ENCODE measurements at places on chromosomes 11 and 22.

DNA sequence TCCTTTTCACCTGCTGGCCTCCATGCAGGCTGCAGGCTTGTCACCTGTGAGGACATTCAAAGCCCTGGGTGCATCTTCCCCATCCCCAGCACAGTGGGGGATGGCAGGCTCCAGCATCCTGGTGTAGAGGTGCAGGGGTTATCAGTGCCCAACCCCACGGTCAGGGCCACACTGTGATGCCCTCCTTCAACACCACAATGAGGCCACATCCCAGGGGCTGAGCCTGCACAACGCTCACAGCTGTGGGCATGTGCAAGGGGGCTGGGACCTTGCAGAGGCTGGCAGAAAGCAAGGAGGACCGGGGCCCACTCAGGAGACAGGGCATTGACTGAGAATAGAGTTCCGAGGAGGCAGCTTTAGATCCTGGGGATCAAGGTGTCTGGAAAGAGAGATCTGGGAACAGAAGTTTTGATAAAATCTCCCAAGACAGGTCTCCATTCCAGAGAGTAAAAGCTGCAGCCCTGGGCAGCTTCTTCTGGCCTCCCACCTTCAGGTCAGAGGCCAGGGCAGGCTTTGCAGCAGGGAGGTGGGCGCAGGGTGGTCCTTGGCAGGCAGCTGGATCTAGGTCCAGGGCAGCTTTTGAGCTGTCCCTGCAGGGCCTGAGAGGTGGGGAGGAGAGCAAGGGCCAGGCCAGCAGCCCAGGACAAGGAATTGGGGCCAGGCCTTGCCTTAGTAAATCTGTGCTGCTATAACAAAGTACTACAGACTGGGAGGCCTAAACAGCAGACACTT lies 250.8 kb upstream of the B3GAT1 start:
- DNase-seq: no peak

DNA sequence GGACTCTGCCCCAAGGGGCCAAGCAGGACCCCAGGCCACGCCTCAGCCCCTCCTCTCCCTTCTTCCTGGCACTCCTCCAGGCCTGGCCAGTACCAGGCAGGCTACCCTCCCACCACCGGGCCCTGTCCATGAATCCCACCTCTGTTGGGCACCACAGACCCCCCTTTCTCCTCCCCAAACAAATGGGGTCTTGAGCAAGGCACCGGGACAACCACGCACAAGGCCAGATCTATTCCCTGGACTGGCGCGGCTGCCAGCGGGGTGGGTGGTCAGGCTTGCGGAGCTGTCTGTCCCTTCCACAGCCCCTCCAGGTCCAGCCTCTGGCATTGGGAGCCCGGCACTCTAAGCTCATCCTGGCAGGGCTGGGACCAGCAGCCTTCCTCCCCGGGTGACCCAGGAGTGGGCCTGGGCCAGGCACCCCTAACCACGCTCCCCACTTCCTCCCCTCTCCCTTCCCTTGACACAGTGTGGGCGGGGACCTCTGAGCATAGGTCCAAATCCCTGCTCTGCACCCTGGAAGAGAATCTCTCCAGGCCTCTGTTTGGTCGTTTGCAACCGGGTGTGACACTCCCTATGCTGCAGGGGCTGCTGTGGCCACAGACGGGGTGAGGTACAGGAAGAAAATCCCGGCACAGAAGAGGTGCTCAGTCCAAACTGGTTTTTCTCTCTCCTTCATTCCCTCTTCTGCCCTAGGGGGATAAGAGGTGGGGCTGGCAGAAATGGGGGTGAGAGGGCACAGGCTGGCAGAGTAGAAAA lies 14.6 kb downstream of the ELFN2 start:
- no peak for DNase-seq

- no peak for DNase-seq
Observed at GRCh38 chr11:130400781-130401483, 27.5 kb downstream of the ADAMTS8 start.

GRCh38 chr11:1797391-1798125 lies 33.8 kb upstream of the CTSD start:
- no peak for DNase-seq

GRCh38 chr22:21778705-21779363 lies 43.2 kb upstream of the YPEL1 start:
- DNase-seq: no peak

DNA sequence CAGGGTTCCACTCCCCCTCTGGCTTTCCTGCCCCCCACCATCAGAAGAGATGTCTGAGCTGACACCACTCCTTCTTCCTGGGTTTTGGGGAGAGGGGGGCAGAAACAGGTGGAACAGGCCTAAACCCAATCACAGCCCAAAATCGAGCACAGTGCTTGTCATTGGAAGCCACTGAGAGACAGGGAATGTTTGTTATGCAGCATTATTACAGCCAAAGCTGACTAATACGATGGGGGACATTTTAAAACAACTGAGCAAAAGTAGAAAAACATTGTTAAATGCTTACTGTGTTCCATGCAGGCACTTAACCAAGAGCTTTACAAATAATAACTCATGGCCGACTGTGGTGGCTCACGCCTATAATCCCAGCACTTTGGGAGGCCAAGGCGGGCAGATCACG lies 32.5 kb upstream of the RTL6 start:
- DNase-seq: no peak

DNA sequence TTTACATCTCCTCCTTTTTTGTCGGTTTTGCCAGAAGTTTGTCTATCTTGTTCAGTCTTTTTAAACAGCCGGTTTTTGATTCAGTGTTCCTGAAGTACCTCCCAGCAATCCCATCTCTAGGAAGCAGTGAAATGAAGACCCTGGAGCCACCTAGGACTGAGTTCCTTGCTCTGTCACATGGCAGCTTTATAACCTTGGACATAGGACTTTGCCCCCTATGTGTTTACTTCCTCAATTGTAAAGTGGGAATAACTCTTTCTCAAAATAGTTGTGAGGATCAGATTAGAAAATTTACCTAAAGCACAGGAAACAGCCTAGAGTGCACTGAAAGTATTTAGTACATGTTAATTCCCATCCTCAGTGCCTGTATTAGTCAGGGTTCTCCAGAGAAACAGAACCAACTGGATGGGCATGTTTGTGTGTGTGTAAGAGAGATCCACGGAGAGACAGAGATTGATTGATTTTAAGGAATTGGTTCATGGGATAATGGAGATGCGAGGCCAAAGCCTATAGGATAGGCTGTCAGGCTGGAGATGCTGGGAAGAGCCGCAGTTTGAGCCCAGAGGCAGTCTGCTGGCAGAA lies 20.0 kb downstream of the FAM83F start:
- no peak for DNase-seq

DNA sequence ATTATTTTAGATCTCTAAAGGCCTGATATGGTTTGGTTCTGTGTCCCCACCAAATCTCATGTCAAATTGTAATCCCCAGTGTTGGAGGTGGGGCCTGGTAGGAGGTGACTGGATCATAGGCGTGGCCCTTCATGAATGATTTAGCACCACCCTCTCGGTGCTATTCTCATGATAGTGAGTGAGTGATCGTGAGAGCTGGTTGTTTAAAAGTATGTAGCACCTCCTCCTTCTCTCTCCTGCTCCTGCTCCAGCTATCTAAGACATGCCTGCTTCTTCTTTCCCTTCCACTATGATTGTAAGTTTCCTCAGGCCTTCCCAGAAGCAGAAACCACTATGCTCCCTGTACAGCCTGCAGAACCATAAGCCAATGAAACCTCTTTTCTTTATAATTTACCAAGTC lies 114.1 kb downstream of the SERGEF start:
- no peak for DNase-seq

Data from activated T-helper 1 cell treated with Interleukin-2 at 50 U/mL for 16 hours (primary cell).